Peyer's patch (tissue), 4 donors: ENCODE measurements at places on chromosomes 7 and 10. TPM values are rescaled to one million over a fixed set of nuclear protein-coding genes. Genes with fewer than 3 reads are reported as not detected.
A peak's percentile ranks its signal among the peaks of the same experiment; 100 is the strongest.

GRCh38 chr7:114765331-114766040, 156.4 kb upstream of the MDFIC start:
- H3K36me3 ChIP-seq = no peaks in the 10 kb centered on the region
- no peak overlapping the region for H3K4me3 ChIP-seq
- no peak for DNase-seq

DNA sequence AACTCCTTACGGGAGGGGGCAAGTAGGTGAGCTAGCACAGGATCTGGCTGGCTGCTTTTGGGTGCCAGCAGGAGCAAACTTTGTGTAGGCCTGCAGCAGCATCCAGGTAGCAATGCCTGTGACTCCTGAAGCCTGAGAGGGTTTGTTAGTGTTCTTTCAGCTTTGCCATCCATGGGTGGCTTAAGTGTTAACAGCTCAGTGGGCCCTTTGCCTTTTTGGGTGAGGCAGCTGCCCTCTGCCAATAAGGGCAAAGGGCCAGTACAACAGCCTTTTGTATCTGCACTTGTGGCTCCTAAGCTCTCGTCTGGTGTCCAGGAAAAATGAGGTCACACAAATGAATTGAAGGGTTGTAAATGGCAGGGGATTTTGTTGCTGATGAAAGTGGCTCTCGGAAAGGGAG, 359.0 kb upstream of the CHRM2 start:
- no peak overlapping the region for H3K27ac ChIP-seq
- no peaks in the 10 kb centered on the region for H3K27me3 ChIP-seq
- H3K4me1 ChIP-seq = no peaks in the 10 kb centered on the region
- no peak for DNase-seq
- H3K4me3 ChIP-seq = no peak overlapping the region

IGF2BP3 gene
- not detected for total RNA-seq

METTL27 gene
- 20.4 TPM for total RNA-seq

AZGP1 gene
- 3.3 TPM for total RNA-seq

ALDH18A1 gene
- total RNA-seq = 319 TPM

GRCh38 chr7:51304729-51305128, 11.9 kb downstream of the COBL start:
- no peak for DNase-seq
- peaks cover 1% of the 10 kb centered on the region for H3K4me1 ChIP-seq
- no peak overlapping the region for H3K4me3 ChIP-seq
- no peaks in the 10 kb centered on the region for H3K36me3 ChIP-seq
- H3K27me3 ChIP-seq = no peaks in the 10 kb centered on the region

DNA sequence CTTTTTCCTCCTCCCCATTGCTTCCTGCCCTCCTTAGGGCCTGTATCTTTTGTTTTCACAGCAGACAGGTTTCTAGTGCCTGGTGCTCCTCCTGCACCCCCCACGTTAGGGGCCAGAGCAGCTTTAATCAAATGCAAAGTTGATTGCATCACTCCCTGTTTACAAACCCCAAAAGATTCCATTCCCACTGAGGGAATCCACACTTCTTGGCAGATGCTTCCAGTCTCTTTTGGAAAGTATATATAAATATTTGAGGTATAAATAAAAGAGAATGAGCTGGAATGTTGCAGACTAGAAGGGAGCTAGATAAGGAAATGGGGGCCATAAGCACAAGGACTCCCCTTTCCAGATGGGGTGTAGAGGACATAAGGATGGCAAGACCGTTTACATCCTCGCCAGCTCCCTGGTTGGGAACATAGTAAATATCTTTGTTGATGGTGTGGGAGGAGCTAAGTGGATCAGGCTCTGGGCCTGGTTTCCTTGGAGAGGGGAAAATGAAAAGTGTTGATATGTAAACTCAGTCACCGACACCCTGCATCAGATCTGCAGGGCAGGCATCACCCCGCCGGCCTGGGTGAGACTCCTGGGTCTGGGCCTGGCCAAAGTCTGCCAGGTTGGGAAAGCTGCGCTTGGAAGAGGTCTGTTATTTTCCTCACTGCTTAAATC, 6.2 kb downstream of the RARRES2 start:
- H3K27ac ChIP-seq = peak overlapping the region; percentile 47
- no peak for DNase-seq
- no peak overlapping the region for H3K4me3 ChIP-seq
- H3K4me1 ChIP-seq = peaks cover 3% of the 10 kb centered on the region
- H3K36me3 ChIP-seq = no peaks in the 10 kb centered on the region

- no peak overlapping the region for H3K4me3 ChIP-seq
- H3K36me3 ChIP-seq = no peaks in the 10 kb centered on the region
- H3K27me3 ChIP-seq = no peaks in the 10 kb centered on the region
- no peak for DNase-seq
Measured at GRCh38 chr10:18681366-18681765, 22.1 kb downstream of the ARL5B start.

GRCh38 chr10:130393342-130393741, 257.2 kb downstream of the GLRX3 start:
- DNase-seq = no peak
- no peaks in the 10 kb centered on the region for H3K36me3 ChIP-seq
- no peaks in the 10 kb centered on the region for H3K4me1 ChIP-seq
- H3K27ac ChIP-seq = no peak overlapping the region
- no peak overlapping the region for H3K4me3 ChIP-seq

TACR2 gene
- 1.1 TPM for total RNA-seq

GRCh38 chr10:3782451-3783315, 2.3 kb downstream of the KLF6 start:
- H3K27me3 ChIP-seq = no peaks in the 10 kb centered on the region
- peaks cover 41% of the 10 kb centered on the region for H3K4me1 ChIP-seq
- peak; percentile 64 for DNase-seq
- H3K27ac ChIP-seq = peak overlapping the region; percentile 100
- peak overlapping the region; percentile 93 for H3K4me3 ChIP-seq
- H3K36me3 ChIP-seq = peaks cover 47% of the 10 kb centered on the region

- no peaks in the 10 kb centered on the region for H3K4me1 ChIP-seq
- no peak within 1 kb of the TSS for H3K27ac ChIP-seq
- DNase-seq = no peak
- no peaks in the 10 kb centered on the region for H3K36me3 ChIP-seq
- no peaks in the 10 kb centered on the region for H3K27me3 ChIP-seq
- H3K4me3 ChIP-seq = no peak within 1 kb of the TSS
Measured at GRCh38 chr7:48028938-48029337, at the start of gene SUN3. TSS of gene SUN3 (minus strand) at chr7:48029107. CDS start at chr7:48028938, 169 bp downstream.

GRCh38 chr10:25017154-25017590, 760 bp downstream of the THNSL1 start:
- H3K36me3 ChIP-seq = no peaks in the 10 kb centered on the region
- H3K27me3 ChIP-seq = no peaks in the 10 kb centered on the region
- peak overlapping the region; percentile 75 for H3K27ac ChIP-seq
- peaks cover 6% of the 10 kb centered on the region for H3K4me1 ChIP-seq

COL1A2 gene
- total RNA-seq = 31.8 TPM

DNA sequence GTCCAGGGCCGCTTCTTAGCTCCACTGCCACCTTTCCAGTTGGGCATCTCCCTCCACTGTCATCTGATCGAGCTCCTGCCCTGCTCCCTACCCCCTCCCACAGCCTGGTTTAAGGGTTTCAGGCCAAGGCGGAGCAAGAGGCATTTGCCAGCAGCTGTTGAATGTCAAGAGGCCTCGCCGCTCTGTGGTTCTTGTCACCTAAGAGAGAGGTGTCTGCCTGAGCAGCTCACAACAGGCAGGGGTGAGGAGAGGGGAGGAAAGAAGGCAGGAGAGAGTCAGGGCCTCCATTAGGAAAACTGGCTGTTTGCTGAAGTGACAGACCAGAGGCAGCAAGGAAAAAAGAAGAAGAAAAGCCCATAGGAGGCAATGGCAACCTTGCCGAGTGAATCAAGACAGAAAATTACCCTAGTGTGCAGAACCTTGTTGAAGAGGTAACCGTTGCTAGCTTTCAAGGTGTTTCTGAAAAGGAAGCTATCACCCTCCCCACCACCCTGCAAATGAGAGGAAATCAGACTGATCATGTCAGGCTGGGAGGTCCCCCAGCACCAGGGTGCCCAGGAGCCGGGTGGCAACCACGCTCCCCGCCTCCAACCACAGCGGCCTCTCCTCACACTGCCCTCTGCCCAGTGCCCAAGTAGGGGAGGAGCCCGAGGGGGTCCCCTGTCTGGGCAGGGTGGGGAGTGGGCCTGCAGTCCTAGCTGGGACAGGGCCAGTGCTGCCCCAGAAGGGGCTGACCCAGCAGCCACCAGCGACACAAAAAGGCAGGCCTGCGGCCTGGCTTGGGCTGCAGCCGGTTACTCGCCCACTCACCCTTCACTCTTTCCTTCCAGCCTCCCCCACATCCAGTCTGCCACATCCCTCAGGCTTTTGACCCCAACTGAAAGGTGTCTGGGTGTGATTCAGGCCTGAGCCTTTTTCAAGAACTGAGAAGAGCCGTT, 7.1 kb downstream of the GATA3 start:
- H3K4me1 ChIP-seq = no peaks in the 10 kb centered on the region
- no peaks in the 10 kb centered on the region for H3K27me3 ChIP-seq
- peak overlapping the region; percentile 28 for H3K27ac ChIP-seq
- no peak overlapping the region for H3K4me3 ChIP-seq
- H3K36me3 ChIP-seq = no peaks in the 10 kb centered on the region
- DNase-seq = peak; percentile 55

DNA sequence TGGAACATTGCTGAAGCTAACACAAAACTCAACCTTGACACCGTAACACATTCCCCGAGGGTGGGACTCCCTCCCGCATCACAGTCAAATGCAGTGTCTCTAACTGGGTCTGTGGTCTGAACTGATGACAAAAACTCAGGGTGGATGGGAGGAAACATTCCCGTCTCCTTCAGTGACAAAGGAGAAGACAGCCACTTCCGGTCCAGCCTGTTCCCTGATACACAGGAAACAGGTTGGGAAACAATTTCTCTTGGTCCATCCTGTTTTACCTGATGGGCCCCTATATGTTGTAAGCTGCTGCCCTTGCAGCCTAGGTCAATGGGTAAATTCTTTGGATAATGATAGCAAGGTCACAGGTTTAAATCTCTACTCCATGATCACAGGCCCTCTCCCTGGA, 20.4 kb downstream of the SLC13A4 start:
- H3K4me3 ChIP-seq = no peak overlapping the region
- no peaks in the 10 kb centered on the region for H3K36me3 ChIP-seq
- H3K27ac ChIP-seq = no peak overlapping the region
- no peak for DNase-seq
- H3K4me1 ChIP-seq = no peaks in the 10 kb centered on the region

- H3K27me3 ChIP-seq = no peaks in the 10 kb centered on the region
- H3K36me3 ChIP-seq = no peaks in the 10 kb centered on the region
- H3K4me3 ChIP-seq = no peak overlapping the region
- DNase-seq = no peak
- peak overlapping the region; percentile 80 for H3K27ac ChIP-seq
- H3K4me1 ChIP-seq = no peaks in the 10 kb centered on the region
Measured at GRCh38 chr7:42238709-42239366, 1.8 kb upstream of the GLI3 start.

DNA sequence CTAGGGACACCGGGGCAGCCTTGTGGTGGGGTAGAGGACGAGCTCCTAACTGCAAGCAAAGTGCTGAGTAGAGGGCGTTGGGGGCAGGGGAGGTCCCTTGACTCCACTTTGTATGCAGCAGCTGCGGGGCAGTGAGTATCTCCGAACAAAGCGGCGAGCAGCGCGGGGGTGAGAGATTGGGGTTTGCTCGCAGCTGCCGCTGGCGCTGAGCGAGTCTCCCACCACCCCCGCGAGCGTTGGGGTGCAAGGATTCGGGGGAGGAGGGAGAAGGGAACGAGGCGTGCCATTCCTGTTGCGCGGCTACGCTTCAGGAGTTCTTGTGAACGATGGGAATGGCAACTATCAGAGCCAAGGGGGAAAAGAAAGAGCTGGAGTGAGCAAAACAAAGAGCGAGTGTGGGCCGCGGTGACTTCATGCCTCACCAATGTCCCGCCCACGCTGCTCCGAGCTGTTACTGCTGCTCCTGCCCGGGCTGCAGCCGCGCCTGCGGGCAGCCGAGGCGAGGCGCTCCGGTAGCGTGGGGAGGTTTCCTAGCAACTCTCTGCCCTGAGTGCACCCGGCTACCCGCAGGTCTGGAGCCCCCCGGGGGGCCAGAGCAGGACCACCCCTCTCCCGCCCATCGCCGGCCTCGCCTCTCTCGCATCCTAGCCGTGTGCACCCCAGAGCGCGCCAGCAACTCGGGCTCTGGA, at the start of gene ITGB8:
Gene ITGB8, plus strand, starts transcription at position 662 of the 689 bp plus-strand sequence. CDS start 907 bp downstream, outside the sequence.
- no peaks in the 10 kb centered on the region for H3K36me3 ChIP-seq
- peak within 1 kb of the TSS; percentile 83 for H3K27ac ChIP-seq
- DNase-seq = peak; percentile 88
- H3K4me3 ChIP-seq = peak within 1 kb of the TSS; percentile 85
- H3K27me3 ChIP-seq = no peaks in the 10 kb centered on the region

DNA sequence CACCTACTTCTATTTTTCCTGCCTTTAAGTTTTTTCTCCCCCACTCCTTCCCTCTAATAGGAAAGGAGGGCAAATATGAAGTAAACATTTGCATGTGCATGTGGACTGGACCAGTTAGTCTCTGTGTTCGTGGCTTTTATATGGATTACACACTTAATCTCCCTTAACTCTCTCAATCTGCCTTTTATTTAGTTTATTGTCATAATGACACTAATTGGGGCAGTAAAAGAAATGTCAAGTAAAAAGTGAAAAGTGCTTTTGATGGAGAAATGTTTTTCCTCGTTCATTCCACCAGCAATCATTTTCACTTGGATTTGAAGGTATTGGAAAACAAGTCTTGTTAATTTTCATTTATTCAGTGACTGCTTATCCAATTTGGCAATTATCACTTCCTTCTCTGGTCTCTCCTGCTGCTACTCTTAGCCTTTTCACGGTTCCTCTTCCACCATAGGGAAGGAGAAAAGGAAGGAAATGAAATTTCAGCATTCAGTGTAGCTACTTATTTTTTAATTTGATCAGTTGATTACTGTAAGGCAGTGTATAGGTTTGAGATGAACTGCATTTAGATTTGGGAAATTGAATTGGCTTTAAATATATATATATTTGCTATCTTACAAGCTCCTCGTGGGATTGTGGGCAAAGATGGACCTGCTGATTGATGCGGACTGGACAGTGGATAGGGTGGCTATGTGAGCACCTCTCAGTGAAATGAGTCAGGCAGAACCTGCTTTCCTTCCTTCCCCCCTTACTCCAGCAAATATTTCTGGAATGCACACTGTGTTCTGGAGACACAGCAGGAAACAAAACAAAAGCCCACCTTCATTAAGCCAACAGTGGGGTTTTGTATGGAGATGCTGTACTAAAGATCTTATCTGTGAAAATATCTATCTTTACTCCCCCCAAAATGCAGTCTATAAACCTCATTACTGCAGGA, 77.5 kb downstream of the LRRC4 start:
- H3K27me3 ChIP-seq = no peaks in the 10 kb centered on the region
- no peak overlapping the region for H3K27ac ChIP-seq
- H3K4me3 ChIP-seq = no peak overlapping the region
- H3K36me3 ChIP-seq = no peaks in the 10 kb centered on the region
- no peak for DNase-seq

GRCh38 chr10:111486346-111486745, 409.5 kb downstream of the ADRA2A start:
- H3K36me3 ChIP-seq = no peaks in the 10 kb centered on the region
- H3K4me3 ChIP-seq = no peak overlapping the region
- H3K4me1 ChIP-seq = no peaks in the 10 kb centered on the region
- no peak for DNase-seq

- no peak for DNase-seq
- no peak overlapping the region for H3K4me3 ChIP-seq
- H3K4me1 ChIP-seq = no peaks in the 10 kb centered on the region
Measured at GRCh38 chr10:2425320-2425719, 642.0 kb upstream of the PFKP start.
